Ureter (tissue), 1 donor: ENCODE measurements at places on chromosomes 4 and X. TPM values are rescaled to one million over a fixed set of nuclear protein-coding genes. Genes with fewer than 3 reads are reported as not detected.

Gene COL4A6
- 16.1 TPM for total RNA-seq

DNA sequence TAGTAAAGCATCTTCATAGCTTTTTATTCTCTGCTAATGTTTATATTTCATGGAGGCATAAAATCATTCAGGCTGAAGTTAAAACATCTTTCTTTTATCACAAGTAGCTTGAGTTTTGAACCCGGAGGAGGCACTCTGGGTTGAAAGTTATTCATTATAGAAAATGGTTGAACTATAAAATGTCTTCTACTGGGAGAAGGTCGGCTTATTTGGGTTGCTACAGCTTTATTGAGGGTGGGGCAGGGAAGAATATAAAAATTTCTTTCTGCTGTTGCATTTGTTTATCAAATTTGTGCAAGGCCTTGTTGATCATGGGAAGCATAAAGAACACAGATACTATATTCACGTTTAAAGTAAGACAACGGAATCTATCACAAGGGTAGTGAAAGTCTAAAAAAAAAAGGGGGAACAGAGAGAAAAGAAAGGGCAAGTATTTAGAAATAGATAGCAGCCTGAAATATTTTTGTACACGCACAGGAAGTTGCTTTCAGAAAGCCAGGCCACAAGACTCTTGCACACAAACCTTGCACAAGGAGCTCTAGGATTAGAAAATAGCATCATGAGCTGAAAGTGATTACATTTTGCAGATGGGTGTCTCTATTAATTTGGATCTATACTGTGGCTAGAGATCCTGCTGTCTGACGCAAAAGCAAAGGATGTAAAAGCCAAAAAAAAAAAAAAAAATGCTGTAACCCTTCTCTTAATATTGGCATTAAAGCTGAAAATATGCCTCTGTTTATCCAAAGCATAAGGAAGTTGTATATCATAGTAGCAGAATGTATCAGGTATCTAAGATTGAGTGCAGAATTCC lies 37.2 kb upstream of the FAM9C start:
- no peak for DNase-seq

- no peak for DNase-seq
These were observed 155.6 kb upstream of the PACRGL start for GRCh38 chr4:20544645-20545044.

DNA sequence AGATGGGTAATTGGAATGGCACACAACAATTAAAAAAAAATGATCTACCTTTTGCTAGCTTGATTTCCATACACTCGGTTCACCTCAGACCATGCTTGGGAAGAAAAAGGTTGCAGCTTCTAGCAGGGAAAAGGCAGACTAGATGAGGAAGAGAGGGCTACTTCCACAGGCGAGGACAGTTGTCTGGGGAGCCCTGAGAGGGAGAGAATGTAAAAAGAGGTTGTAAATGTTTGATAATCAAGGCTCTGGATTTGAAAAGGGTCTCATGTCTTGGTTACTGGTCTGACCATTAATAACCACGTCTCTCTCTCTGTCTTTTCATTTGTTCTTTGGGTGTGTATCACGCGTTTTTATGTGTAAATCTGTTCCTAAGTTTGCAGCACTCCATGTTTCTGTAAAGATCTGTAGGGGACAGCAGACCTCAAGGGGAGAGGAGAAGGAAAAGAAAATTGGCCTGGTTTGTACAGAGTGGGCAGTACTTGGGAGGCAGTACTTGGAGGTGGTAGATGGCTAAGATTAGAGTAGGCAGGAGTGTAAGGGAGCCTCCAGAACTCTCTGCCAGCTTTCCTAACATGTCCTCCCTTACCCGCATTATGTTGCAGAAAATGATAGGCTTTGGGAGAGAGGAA lies 750 bp downstream of the ARMCX5 start:
- DNase-seq = no peak

- no peak for DNase-seq
These were observed 600 bp upstream of the BEX2 start for GRCh38 chrX:103311399-103311780.
